ENCODE measurements at places on chromosomes 6 and 20.

DNA sequence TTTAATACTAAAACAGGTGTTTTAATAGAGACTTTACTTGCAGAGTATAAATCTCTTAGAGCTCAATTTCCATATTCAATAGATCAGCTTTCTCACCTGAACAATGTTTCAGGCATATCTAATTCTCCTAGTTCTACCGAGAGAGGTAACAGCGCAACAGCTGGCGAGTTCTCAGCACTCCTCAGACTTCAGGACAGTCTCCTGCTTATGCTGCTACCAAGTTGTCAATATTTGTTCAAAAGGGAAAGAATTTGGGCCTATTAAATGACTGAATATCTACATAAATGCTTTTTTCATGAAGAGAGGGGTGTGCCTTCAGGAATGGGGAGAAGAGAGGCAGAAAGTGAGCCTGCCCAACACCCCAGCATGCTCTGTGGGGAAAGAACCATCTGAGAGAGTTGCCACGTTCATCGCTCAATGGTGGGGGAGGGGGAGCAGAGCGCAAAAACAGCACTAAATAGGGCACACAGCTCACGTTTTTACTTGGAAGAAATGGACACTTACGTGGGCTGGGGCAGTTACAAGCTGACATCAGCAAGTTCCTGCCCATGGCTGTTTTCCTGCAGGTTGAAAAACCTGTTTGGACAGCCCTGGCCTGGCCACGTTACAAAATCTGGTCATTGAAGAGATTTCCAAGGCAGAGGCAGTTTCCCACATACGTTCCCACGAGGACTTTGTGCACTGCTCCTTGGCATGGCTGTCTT lies 38.0 kb downstream of the EZR start:
- no peak for DNase-seq

GRCh38 chr20:48732081-48732829 lies 95.5 kb downstream of the PREX1 start:
- no peak for DNase-seq

GRCh38 chr6:33633462-33634158 lies 12.5 kb downstream of the ITPR3 start:
- DNase-seq, result peak; percentile 70

- DNase-seq, result no peak
Measured at GRCh38 chr20:43567477-43567876, 8.7 kb downstream of the SGK2 start.

- no peak for DNase-seq
Measured at GRCh38 chr20:47411161-47411560, 54.7 kb upstream of the ZMYND8 start.

- DNase-seq, result no peak
Measured at GRCh38 chr20:7146552-7147219, 379.2 kb downstream of the BMP2 start.

DNA sequence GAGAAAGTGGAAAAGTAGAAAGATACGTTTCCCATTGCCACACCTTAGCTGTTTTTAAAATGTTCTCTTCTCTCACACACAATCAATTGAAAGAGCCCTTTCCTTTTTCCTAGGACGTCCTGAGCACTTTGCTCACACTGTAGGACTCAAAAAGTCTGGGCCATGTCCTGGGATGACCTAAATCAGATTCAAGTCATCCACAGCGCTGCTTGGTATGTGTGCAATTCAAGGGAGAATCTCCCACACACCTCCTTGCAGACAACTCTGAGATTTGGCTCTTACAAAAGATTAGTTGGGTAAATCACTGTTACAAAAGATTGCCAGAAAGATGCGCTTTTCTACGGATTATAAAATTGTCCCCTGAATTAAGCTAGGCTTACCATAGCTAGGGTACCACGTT lies 130.1 kb downstream of the RNASET2 start:
- no peak for DNase-seq

DNA sequence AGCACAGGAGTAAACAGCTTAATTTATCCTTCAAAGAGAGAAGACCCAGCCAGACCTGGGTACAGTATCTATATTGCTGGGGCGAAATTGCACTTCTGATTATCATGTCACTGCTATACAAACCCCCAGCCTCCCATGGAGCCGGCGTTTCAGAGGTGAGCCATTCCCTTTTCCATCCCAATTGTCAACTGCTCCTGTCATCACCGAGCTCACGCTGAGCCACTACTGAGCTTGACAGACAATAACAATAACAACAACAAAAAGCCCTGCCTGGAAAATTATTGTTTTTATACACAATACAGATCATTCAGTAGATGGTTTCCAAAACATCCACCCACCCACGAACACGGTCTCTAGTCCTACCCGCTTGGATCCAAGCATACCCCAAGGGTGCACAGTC lies 129.0 kb upstream of the JARID2 start:
- no peak for DNase-seq

- DNase-seq, result no peak
Measured at GRCh38 chr20:57061051-57061900, 205.2 kb downstream of the BMP7 start.

Data from activated CD4-positive, alpha-beta memory T cell treated with anti-CD3 and anti-CD28 coated beads, Interleukin-2, amount 10 ng/mL, durations not matched to agents 7 days and 5 days (primary cell).